Progenitor cell of endocrine pancreas (in vitro differentiated cells): ENCODE measurements at places on chromosomes 1 and 21. TPM values are rescaled to one million over a fixed set of nuclear protein-coding genes. Genes with fewer than 3 reads are reported as not detected.
A peak's percentile ranks its signal among the peaks of the same experiment; 100 is the strongest.

- DNase-seq: no peak
Observed at GRCh38 chr1:229408458-229409037, 25.3 kb downstream of the ACTA1 start.

DNA sequence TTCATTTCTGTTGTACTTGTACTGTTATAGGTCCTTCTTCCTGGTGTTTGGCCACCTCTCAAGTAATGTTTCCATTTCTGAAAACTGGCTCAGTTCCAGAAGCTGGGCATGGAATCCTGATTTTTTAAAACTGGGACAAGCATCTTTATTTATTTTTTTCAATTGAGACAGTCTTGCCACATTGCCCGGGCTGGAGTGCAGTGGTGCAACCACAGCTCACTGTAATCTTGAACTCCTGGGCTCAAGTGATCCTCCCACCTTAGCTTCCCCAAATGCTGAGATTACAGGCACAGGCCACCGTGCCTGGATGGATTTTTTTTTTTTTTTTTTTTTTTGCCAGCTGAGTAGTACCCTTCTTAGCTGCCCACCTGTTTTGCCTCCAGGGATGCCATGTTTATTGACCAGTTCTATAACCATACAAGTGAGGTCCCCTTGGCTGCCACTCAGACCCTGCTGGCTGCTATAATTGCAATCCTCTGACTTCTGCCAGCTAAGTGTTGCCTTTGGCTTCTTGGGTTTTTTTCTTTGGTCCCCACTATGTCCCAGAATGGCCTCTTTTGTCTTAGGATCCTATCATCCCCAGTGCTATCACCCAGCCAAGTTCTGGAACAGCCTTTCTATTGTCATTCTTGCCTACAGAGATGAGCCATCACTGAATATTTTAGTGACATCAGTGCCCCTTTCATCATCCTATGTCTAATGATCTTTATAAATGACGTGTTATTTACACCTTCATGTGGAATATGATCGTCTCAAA lies 3.9 kb upstream of the DIP2A start:
- DNase-seq: no peak

DNA sequence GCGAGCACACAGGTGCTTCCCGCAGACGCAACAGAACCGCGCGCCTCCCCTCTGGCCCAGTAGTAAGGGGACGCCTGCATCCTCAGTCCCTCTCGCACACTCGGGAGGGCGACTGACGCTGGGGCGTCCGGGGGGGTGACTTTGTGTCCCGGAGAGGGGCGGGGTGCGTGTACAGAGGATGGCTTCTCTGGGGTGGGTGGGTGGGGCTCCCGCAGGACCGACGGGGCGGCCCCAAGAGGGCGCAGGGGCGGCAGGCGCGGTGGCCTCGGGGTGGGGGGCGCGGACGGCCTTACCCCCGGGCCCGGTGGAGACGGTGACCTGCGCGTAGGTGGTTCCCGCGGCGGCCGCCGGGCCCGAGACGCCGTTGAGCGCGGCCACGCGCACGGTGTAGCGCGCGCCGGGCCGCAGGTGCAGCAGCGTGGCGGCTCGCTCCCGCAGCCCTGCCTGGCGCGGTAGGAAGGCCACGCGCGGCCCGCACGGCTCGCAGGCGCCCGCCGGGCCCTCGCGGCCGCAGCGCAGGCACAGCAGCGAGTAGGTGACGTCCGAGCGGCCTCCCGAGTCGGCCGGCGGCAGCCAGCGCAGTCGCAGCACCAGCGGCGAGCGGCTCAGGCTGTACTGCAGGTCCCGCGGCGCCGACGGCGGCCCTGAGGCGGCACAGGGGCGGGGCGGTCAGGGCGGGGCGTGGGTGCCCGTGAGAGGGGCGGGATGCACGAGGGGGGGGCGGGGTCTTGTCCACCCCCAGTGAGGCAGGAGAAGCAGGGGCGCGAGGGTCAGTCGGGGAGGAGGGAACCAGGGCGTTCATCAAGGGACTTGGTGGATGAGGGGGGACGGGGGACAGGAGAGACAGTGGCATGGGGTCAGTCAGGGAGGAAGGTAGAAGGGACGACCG lies 12.1 kb downstream of the EPHA10 start:
- DNase-seq: peak; percentile 53

DNA sequence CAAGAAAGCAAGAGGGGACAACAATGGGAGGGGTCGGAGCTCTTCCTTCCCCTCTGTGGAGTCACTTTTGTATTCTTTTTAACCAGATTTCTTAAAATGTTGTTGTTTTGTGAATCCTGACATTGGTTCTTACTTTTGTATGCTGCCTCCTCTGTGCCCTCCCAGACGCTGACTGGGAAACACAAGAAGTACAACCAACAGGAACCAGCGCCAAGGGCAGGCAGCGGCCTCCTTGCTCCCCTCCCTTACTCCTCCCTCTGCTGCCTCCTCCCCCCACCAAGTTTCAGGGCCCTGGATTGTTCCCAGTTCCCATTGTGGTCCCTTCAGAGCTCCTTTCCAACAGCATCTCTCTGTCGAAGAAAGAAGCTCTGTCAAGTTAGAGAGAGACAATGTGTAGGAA lies 111.1 kb downstream of the BRINP2 start:
- DNase-seq: no peak

- DNase-seq: no peak
Observed at GRCh38 chr1:16075337-16076030, 2.0 kb upstream of the FAM131C start.

GRCh38 chr1:48526008-48526710 lies 54.2 kb upstream of the SPATA6 start:
- DNase-seq: no peak

DNA sequence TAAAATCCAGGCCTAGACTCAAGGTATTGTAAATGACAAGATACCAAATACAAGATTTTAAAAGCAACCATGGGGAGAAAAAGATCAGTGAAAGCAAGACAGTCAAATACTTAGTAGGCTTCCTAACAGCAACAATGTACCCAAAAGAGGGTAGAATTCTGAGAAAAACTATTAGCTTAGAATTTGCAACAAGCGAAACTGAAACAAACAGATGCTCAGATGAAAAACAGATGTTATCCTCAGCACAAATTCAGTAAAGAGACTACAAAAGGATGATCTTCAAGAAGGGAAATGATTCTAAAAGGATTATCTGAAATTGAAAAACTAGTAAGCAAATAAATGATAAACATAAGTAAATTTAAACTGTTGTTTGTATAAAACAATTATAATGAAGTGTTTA lies 40.0 kb downstream of the PDC start:
- DNase-seq: no peak

- no peak for DNase-seq
Observed at GRCh38 chr1:245290836-245291235, 136.1 kb downstream of the KIF26B start.

DNA sequence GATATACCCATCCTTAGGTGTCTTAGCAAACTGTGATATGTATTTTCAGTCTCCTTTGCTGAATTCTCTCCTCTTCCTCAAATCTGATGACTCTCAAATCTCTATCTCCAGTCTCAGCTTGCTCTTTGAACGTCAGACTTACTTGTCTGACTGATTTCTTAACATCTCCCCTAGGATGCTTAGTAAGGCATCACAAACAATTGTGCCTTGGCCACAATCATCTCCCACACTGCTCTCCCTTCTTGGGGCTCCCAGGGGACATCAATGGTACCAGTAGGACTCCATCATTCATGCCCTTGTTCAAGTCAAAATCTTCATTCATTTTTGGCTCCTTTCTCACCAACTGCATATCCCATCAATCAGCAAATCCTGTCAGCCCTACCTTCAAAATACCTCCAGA lies 42.0 kb downstream of the GNG12 start:
- no peak for DNase-seq

GRCh38 chr1:38061883-38062328 lies 15.3 kb upstream of the POU3F1 start:
- no peak for DNase-seq

GRCh38 chr1:29642519-29642918 lies 406.2 kb downstream of the PTPRU start:
- peak; percentile 0 for DNase-seq

CFHR2 gene
- total RNA-seq: not detected in 2 replicates

FCRLB gene
- total RNA-seq: 0.14 and 0.33 TPM in 2 replicates

BARHL2 gene
- not detected in 2 replicates for total RNA-seq

FCMR gene
- not detected in 2 replicates for total RNA-seq

FCRL5 gene
- total RNA-seq: not detected in 2 replicates

CFAP141 gene
- not detected in 2 replicates for total RNA-seq

OR2T29 gene
- total RNA-seq: not detected in 2 replicates
